CD4-positive, alpha-beta T cell treated with Interleukin-15 for 1 hour (primary cell): ENCODE measurements at places on chromosomes 2 and 18.

GRCh38 chr2:238434846-238435751, 8.4 kb downstream of the ASB1 start:
- no peak for DNase-seq

DNA sequence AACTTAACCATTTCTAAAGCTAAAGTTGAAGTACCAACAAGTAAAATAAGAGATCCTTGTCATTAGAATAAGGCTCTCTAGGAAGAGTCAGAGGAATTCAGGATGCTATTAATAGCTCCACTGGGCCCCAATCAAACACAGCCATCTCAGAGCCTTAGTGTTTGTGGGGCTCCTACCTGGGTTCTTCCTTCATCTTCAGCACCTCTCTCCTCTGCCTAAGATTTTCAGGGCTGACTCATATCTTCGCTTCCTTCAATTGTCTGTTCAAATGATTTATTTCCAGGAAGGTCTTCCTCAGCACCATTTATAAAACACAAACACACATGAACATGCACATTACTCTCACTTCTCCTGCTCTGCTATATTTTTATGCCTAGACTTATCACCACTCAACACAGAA, 119.5 kb downstream of the COL6A3 start:
- no peak for DNase-seq

DNA sequence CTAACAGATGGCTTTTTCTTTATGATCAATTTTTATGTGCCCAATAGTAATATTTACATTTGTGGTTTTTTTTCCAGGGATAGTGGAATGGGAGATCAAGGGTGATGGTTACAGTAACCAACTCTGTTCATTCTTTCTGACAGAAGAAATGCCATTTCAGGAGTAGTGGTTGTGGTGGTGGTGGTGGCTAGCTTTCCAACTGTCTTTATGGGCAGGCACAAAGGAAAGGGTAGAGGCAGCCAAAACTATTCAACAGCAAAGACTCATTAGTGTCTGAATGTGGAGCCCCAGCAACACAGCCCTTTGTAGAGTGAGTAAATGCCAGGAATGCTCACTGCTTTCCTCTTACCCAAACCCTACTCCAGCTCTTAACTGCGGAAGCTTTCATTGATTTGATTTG, 227.7 kb downstream of the RND3 start:
- DNase-seq: no peak

GRCh38 chr2:104863468-104864279, 9.8 kb downstream of the POU3F3 start:
- DNase-seq: no peak

- no peak for DNase-seq
Observed at GRCh38 chr2:109614715-109615636, 812 bp downstream of the SOWAHC start.

DNA sequence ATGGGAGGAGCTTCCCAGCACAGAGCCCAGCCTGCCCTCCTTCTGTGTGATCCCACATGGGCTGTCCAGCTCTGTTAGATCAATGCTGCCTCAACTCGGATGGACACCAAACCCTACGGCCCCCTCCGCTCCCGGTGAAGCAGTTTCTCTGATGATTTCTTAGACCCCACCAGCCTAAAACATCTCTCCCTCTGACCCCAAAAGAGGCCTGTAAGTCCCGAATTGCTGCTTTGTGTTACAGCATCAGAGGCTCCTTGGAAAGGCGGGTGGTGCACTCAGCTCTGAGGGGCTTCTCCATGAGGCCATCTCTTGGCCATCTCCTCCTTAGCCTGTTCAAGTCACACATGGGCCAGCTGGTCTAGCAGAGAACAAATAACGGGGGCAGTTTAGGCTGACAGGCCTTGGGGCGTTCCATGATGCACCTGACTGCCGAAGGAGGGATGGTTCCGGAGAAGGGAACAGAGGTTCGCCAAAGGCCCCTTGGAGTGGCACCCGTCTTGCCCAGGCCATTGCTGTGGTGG, 240.7 kb downstream of the SH3RF3 start:
- no peak for DNase-seq
